ENCODE measurements at places on chromosomes 7 and 10. TPM values are rescaled to one million over a fixed set of nuclear protein-coding genes. Genes with fewer than 3 reads are reported as not detected.

PTN gene
- total RNA-seq = 16.2 TPM

WDR91 gene
- 10.0 TPM for total RNA-seq

SORCS3 gene
- 4.2 TPM for total RNA-seq

TMEM72 gene
- total RNA-seq = 1.2 TPM

GRCh38 chr7:56106108-56107073, at the start of gene CHCHD2:
CHCHD2 (minus strand) TSS chr7:56106476; CDS start chr7:56106413, 63 bp downstream.
- DNase-seq = peak; percentile 88
- H3K27ac ChIP-seq = peak within 1 kb of the TSS; percentile 94
- no peaks in the 10 kb centered on the region for H3K27me3 ChIP-seq
- peak within 1 kb of the TSS; percentile 97 for H3K4me3 ChIP-seq
- peaks cover 8% of the 10 kb centered on the region for H3K36me3 ChIP-seq

GRCh38 chr10:62689712-62690111, 114.8 kb upstream of the ADO start:
- H3K27me3 ChIP-seq = peaks cover 55% of the 10 kb centered on the region
- no peak overlapping the region for H3K4me3 ChIP-seq
- H3K4me1 ChIP-seq = peaks cover 8% of the 10 kb centered on the region

DNA sequence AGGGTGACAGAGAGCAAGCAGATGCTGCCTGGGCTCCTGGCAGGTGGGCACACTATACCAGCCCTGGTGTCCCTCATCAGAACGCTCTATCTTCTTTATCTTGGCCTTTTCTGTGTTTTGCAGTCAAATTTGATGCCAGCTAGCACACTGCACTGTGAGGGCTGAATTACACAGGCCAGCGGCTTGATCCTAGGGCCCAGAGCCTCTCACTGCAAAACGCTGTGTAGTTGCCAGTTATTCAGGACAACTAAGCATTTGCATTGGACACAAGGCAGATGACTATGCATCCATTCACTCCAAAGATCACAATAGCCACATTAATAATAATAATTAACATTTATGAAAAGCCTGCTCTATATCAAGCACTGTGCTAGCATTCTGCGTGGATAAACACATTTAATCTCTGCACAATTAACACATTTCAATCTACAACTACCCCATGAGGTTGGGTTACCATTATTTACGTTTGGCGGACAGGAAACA, 100.3 kb downstream of the PAXIP1 start:
- no peaks in the 10 kb centered on the region for H3K4me1 ChIP-seq
- no peak overlapping the region for H3K27ac ChIP-seq
- H3K4me3 ChIP-seq = no peak overlapping the region
- no peaks in the 10 kb centered on the region for H3K36me3 ChIP-seq
- no peak for DNase-seq

- peaks cover 14% of the 10 kb centered on the region for H3K4me1 ChIP-seq
- H3K27me3 ChIP-seq = no peaks in the 10 kb centered on the region
- DNase-seq = no peak
- H3K27ac ChIP-seq = no peak overlapping the region
- H3K4me3 ChIP-seq = no peak overlapping the region
Observed at GRCh38 chr7:35831208-35831607, 30.4 kb downstream of the SEPTIN7 start.

- H3K27me3 ChIP-seq = peaks cover 48% of the 10 kb centered on the region
- H3K4me1 ChIP-seq = no peaks in the 10 kb centered on the region
- no peak for DNase-seq
- H3K36me3 ChIP-seq = no peaks in the 10 kb centered on the region
- H3K27ac ChIP-seq = no peak overlapping the region
Observed at GRCh38 chr7:153061910-153062528, 302.5 kb downstream of the ACTR3B start.

DNA sequence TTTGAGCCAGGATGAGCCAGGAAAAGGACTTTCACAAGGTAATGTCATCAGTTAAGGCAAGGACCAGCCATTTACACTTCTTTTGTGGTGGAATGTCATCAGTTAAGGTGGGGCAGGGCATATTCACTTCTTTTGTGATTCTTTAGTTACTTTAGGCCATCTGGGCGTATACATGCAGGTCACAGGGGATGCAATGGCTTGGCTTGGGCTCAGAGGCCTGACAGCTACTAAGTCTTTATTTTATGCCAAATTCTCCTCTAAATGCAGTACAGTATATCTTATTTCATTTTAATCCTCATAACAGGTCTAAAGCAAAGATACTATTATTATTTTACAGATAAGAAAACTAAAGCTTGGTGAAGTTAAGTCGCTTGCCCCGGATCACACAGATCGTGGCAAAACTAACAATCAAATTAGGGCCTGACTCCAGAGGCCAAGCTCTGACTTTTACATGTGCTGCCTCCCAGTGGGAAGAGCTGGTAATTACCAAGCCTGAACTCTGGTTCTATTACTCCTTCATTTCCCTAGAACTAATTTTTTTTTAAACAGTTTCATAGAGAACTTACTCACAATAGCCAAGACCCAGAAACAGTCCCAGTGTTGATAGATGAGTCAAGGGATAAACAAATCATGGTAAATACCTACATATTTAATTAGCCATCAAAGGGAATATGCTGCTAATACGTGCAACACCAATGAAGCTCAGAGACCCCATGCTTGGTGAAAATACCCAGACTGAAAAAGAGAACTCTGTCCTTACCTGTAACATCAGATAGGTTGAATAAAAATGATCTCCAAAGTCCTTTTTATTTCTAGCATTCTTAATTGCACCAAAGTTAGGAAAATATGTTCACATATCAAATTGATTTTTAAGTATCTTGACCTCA, 35.4 kb downstream of the C7orf25 start:
- no peaks in the 10 kb centered on the region for H3K36me3 ChIP-seq
- DNase-seq = no peak
- H3K4me1 ChIP-seq = no peaks in the 10 kb centered on the region
- no peaks in the 10 kb centered on the region for H3K27me3 ChIP-seq

- no peaks in the 10 kb centered on the region for H3K4me1 ChIP-seq
- no peaks in the 10 kb centered on the region for H3K36me3 ChIP-seq
Observed at GRCh38 chr7:40923626-40924025, 779.3 kb downstream of the INHBA start.

- H3K27me3 ChIP-seq = no peaks in the 10 kb centered on the region
- peak overlapping the region; percentile 80 for H3K27ac ChIP-seq
- no peak for DNase-seq
- peaks cover 11% of the 10 kb centered on the region for H3K4me1 ChIP-seq
- peak overlapping the region; percentile 14 for H3K4me3 ChIP-seq
Observed at GRCh38 chr10:18610517-18610916, 40.9 kb downstream of the NSUN6 start.

DNA sequence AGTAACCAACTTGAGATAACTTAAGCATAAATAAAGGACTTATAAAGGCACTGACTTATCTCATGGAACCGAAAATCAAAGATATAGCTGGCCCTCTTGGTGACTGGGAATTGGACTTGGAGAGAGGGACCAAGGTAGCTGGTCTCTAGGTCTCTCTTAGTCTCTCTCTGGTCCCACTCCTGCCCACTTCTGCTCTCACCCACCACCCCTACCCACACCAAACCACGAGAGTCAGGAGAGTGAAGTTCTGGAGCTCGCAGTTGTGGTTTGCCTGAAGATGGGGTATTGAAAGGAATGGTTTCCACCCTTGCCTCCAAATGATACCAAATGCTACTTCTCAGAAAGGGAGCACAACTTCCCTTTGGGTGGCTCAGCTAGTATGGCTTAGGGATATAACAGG, 216.3 kb downstream of the LRMDA start:
- H3K36me3 ChIP-seq = no peaks in the 10 kb centered on the region
- peaks cover 75% of the 10 kb centered on the region for H3K27me3 ChIP-seq
- peaks cover 60% of the 10 kb centered on the region for H3K4me1 ChIP-seq

DNA sequence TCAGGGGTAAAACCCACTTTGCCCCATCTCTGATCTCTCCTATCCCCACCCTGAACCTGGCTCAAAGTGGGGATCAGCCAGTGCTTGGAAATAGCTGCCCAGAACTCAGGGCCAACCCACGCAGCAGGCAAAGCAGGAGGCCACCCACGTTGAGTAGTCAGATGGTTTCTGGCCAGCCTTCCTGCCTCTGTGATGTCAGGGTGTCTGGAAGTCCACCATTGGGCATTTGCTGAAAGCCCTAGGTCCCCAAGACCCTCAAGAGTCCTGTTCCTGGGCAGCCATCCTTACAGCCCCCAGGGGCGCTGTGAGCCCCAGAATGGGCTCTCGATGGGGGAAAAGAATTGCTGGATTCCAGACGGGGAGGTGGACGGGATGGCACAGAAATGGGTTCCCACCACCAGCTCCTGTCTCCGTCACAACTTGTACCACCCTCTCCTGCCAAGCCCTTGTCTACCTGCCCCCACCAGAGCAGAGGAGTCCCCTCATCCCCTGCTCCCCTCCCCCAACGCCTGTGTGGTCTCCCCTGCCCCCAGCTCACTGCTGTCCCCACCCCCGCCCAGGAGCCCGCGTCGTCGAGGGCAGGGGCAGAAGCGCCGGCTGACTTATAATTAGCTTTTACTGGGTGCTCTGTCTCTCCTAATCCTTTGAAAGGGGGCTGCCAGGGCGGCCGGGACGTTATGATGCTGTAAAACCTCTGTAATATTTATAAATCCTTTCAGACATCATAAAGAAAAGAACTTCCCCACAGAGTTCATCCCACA, 3.9 kb downstream of the MYL10 start:
- H3K36me3 ChIP-seq = no peaks in the 10 kb centered on the region
- H3K27me3 ChIP-seq = peaks cover 22% of the 10 kb centered on the region
- no peak overlapping the region for H3K4me3 ChIP-seq
- peaks cover 31% of the 10 kb centered on the region for H3K4me1 ChIP-seq

DNA sequence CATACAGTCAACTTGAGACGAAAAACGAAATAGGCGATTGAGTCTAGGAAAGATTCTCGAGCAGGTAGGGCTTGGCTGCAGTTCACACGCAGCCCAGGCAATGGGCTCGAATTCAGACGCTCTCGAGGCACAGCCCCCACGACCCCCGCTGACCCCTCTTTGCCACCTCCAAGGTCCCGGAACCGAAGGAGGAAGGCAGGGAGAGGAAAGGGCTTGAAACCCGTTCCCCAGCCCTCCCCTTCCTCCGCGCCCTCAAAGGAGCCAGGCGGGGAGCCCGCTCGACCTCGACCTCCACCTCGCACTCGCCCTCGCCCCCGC, 441 bp downstream of the CCDC186 start:
- peaks cover 23% of the 10 kb centered on the region for H3K4me1 ChIP-seq
- H3K36me3 ChIP-seq = peaks cover 4% of the 10 kb centered on the region
- H3K27ac ChIP-seq = peak overlapping the region; percentile 99

- peak overlapping the region; percentile 84 for H3K27ac ChIP-seq
- peaks cover 11% of the 10 kb centered on the region for H3K4me1 ChIP-seq
- no peak overlapping the region for H3K4me3 ChIP-seq
Observed at GRCh38 chr7:70788276-70788675, 343.7 kb upstream of the GALNT17 start.

DNA sequence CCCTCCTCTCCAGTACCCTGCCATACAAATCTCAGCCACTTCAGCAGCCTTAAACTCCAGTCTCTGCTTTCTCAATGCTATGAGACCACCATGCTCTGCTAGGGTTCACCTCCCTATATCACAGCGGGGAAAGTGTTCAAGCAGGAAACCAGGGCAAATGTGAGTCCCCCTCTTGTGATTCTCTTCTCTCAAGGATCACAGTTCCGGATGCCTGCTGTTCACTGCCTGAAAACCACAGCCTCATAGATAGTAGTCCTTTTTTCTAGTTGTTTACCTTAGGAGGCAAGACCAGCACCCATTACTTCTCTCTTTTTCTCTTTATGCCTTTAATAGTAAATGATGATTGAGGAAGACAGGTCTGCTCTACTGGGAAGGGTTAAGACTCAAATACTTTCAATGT, 100.8 kb downstream of the SGMS1 start:
- no peaks in the 10 kb centered on the region for H3K36me3 ChIP-seq
- no peaks in the 10 kb centered on the region for H3K27me3 ChIP-seq

DNA sequence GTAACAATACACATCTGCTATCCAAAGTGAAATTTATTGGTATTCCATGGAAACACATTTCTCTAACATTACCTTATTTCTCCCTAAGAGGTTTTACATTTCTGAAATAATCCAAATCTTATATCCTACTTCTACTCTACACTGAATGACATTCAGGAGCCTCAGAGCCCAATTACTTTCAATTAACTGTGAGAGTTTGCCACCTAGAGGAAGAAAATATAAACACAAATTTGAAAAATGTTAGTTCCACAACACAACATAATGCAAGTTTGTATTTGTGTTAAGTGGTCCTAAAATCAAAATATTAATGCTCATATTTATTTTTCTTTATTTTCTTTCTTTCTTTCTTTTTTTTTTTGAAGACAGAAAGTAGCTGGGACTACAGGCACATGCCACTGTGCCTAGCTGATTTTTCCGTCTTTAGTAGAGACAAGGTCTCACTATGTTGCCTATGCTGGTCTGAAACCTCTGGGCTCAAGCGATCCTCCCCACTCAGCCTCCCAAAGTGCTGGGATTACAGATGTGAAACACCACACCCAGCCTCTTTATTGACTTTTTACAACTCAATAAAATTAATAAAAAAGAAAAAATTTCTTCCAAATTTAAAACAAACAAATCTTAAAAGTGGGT, 46.0 kb downstream of the ATAD1 start:
- H3K27ac ChIP-seq = no peak overlapping the region
- H3K27me3 ChIP-seq = no peaks in the 10 kb centered on the region
- H3K4me3 ChIP-seq = no peak overlapping the region
- H3K4me1 ChIP-seq = no peaks in the 10 kb centered on the region
- peaks cover 32% of the 10 kb centered on the region for H3K36me3 ChIP-seq
- no peak for DNase-seq

DNA sequence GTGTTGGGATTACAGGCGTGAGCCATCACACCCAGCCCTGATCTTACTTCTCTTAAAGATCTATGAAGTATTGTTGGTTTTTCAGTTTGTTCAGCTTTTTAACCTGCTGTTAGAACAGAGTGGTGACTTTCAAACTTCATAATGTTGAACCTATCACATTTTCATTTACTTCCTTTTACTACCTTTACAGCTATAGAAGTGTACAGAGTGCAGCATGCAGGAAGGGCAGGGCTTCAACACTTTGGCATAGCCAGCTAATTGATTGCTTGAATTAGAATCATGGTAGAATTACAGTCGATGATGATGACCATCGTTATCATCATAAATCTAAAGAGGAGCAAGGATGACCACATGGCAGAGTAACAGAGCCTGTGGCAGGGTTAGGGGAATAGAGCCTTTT, 55.5 kb downstream of the AOAH start:
- no peaks in the 10 kb centered on the region for H3K36me3 ChIP-seq
- H3K27ac ChIP-seq = no peak overlapping the region
- peaks cover 4% of the 10 kb centered on the region for H3K4me1 ChIP-seq
- H3K4me3 ChIP-seq = no peak overlapping the region

DNA sequence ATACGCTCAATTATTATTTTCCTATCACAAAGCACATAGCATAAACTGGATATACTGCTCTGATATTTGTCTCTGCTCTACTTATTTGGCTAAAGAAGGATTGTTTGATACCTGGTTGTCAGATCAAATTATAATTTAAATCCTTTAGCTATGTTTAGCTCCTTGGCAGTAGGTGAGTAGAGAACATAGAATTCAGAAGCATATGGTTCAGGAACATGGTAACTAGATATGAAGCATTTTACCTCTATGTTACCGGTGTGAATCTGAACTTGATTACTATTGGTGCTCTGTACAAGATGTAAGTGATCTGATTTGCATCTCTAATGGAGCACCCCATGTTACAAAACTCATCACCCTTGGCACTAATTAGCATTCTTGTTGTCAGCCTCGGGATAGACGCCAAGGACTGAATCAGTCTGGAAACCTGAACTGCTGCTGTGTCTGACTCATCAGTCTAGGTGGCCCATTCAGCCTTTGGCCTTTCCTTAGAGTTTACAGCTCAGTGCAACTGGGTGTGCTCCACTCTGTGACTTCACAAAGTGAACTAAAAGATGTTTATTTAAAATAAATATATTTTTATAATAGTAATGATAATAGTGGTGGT, 12.3 kb upstream of the MYPN start:
- no peak overlapping the region for H3K4me3 ChIP-seq
- no peaks in the 10 kb centered on the region for H3K4me1 ChIP-seq
- no peak for DNase-seq
- H3K36me3 ChIP-seq = no peaks in the 10 kb centered on the region
